ENCODE measurements at places on chromosomes 2 and 18.
A peak's percentile ranks its signal among the peaks of the same experiment; 100 is the strongest.

GRCh38 chr2:33777786-33778185 lies 178.7 kb upstream of the FAM98A start:
- no peak for DNase-seq

DNA sequence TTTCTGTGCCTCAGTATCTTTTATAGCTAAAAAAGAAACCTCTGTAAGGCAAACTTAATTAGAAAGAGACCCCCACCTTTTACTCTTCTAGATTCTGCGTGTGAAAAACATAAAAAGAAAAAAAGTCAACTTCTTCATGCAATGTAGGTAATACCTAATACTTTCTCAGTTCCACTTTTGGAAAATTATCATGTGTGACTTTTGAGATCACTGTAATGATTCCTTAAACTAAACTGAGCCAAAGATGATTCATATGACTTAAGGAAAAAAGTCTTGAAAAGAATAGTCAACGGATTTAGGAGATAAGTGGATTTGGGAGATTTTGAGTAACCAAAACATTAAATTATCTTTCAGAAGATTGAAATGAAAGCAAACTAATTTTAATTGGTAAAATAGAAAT lies 48.9 kb downstream of the PLEKHA3 start:
- DNase-seq, result no peak

GRCh38 chr2:239822146-239822831 lies 202.9 kb downstream of the NDUFA10 start:
- no peak for DNase-seq

DNA sequence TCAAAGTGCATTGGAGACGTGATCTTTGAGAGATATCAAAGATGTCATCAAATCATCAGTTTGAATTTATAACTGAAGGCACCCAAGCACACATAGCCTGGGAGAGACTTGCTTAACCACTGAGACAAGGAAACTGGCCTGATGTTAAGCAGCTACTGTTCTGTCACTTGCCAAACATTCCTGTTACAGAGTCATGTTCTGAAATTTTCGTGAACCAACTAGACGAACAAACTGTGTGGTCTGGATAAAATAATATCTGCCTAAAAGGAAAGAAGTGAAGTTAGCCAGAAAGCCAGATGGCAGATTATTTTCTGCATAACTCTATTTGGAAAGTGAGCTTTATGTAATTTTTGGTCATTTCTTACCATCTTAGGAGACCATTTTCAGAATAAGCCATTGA lies 51.4 kb downstream of the SPATS2L start:
- no peak for DNase-seq

GRCh38 chr2:189076120-189076519 lies 101.9 kb downstream of the COL3A1 start:
- DNase-seq, result no peak

DNA sequence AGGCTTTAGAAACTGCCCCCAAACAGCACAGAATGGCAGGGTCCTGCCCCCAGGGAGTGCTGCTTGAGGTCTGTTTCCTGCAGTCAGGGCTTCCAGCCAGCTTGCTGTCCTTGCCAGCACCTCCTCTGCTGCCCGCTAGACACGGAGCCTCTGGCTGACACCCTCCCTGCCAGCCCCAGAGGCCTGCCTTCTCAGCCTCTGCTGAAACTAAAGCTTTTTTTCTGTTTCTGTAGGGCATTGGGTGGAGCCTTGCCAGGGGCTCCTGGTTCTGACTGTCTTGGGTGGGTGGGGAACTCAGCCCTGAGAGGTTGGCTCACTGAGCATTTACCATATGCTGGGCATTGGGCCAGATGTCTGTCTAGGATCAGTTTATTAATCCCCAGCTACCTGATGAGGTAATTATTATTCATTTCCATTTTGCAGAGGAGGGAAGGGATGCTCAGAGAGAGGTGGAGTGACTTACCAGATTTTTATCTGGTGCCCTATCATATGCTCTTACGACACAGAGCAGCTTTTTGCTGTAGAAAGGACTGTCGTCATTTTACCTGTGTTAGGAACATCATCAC lies 35.4 kb downstream of the INPP4A start:
- DNase-seq, result no peak

- no peak for DNase-seq
Measured at GRCh38 chr2:28975671-28976070, 5.4 kb upstream of the TOGARAM2 start.

DNA sequence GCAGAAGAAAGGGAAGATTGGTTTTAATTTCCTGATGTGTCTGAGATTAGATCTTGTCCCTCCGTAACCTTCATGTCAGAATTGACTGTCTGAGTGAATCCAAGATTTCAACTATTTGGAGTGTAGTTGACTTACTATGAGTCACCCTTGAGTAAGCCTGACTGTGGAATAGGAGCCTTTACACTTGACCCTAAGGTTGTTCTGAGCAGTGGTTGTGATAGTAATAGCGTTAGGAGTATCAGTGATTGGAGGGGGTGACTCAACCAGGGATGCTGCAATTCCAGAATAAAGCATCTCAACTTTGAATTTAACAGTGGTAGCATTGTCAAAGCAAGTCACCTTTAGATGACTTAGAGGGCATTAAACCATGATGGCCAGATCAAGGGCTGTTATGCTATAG lies 979.5 kb upstream of the FAM98A start:
- DNase-seq, result no peak

DNA sequence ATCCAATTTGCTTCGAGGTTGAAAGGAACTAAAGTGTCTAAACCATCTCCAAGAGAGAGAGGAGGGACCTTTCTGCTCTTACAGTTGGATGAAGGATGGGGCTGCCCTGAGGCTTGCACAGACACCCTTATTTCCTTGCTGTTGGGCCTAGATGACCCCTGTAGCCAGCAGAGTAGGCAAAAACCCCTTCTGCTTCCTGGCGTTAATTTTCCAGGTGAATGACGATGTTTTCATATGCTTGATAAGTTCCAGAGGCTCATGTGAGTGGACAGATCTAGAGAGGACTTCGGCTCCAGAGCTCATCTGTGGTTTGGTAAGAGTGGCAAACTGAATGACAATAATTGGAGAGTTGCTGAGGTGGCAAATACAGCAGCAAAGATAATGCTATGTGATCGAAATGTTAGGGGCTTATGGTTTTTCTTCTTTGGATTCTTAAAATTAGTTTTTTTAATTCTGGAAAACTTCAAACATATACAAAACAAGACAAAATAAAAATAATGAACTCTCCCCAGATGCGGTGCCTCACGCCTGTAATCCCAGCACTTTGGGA lies 98.6 kb upstream of the MAP4K3 start:
- DNase-seq, result no peak

- DNase-seq, result no peak
Measured at GRCh38 chr2:238389988-238390589, 36.6 kb upstream of the ASB1 start.

- DNase-seq, result no peak
Measured at GRCh38 chr2:23760736-23761135, 166.2 kb downstream of the ATAD2B start.

DNA sequence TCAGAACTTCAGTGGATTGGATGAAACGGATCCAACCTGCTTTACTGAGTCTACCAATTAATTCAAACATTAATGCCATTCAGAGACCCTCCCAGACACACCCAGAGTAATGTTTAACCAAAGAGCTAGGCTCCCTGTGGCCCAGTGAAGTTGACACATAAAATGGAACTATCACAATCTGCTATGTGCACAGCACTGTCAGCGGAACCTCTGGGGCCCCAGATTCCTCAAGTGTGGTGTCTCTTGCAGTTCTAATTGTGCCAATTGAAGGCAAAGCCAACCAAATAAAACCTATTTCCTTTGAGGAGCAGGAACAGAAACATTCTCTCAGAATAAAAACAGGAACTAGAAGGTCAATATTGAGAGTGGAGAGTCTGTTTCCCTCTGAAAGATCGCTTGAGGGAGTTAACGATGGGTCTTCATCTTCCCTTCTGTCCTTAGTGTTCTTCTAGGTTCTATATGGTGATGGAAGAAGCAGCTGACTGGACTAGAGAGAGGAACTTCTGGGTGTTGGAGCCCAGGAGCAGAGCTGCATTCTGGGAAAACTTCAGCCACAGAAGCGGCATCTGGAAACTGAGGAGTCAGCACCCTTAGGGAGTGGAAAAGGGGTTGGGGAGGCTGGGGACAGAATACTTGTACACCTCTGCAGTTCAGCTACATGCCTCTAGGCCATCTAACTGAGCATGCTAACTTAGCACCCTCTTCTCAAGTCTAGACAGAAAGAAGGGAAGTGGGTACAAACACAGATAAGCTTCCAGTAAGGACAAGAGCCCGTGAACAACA lies 174.4 kb upstream of the FBXO11 start:
- no peak for DNase-seq

GRCh38 chr2:16218625-16219024 lies 278.3 kb downstream of the MYCN start:
- DNase-seq, result peak; percentile 37

DNA sequence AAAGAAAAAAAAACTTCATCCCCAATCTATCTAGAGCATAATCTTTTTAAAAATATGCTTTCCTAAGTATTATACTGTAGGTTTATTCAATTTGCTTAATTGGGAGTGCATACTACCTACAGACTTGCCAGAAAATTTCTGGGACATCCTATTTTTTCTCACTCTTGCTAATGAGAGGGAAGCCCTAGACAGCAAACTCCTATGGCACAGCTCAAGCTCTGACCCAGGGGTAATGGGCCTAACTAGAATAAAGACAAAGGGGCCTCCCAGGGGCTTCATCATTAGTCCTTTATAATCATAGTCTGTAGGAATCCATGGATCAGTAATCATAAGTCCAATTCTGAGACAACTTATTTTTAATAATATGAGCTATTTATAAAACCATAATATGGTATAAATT lies 142.6 kb upstream of the ITGA4 start:
- DNase-seq, result no peak

GRCh38 chr2:215651412-215651811 lies 215.5 kb upstream of the FN1 start:
- DNase-seq, result no peak

GRCh38 chr2:37367984-37368383 lies 23.6 kb downstream of the QPCT start:
- DNase-seq, result no peak

DNA sequence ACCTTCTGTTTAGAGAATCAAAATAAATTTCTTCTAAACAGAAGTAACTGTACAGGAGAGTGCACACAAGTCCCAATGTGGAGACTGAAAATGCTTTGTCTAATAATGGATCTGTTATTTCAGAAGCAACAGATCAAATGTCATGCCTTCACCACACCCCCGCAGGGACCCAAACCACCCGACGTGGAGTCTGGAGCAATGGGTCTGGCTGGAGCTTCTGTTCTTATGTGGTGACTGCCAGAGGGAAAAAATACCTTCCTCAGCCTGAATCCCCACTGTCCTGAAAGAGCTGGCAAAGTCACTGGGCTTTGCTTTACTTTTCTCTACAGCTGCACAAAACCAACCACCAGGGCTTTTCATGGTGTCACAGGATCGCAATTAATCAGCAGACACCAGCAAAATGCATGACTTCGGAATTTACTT lies 119.0 kb upstream of the ZFP36L2 start:
- no peak for DNase-seq

- DNase-seq, result peak; percentile 37
Measured at GRCh38 chr2:64586883-64587481, 62.9 kb downstream of the AFTPH start.

GRCh38 chr18:8785855-8786482 lies 80.6 kb downstream of the MTCL1 start:
- no peak for DNase-seq

GRCh38 chr2:105567996-105568494 lies 169.2 kb upstream of the FHL2 start:
- no peak for DNase-seq

All from GM10248 (cell line).